ENCODE measurements at places on chromosomes 16 and 17.
A peak's percentile ranks its signal among the peaks of the same experiment; 100 is the strongest.

GRCh38 chr17:49431743-49432142 is 17.1 kb upstream of the PHB1 start:
- DNase-seq, result no peak

- no peak for DNase-seq
These were observed 11.3 kb downstream of the CX3CL1 start for GRCh38 chr16:57383276-57384247.

DNA sequence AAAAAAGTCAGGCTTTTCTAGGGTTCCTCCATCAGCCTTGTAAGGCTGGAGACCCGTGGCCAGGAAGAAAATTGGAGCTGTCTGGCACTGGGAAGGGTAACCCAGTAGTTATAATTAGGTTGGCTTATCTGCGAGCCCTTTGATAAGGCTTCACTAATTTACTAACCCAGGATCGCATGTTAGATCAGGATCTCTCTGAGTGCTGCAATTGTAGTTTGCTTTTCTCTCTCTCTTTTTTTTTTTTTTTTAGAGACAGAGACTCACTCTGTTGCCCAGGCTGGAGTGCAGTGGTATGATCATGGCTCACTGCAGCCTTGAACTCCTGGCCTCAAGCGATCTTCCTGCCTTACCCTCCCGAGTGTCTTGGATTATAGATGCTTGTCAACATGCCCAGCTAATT is 17.0 kb downstream of the ABCC1 start:
- DNase-seq, result no peak

DNA sequence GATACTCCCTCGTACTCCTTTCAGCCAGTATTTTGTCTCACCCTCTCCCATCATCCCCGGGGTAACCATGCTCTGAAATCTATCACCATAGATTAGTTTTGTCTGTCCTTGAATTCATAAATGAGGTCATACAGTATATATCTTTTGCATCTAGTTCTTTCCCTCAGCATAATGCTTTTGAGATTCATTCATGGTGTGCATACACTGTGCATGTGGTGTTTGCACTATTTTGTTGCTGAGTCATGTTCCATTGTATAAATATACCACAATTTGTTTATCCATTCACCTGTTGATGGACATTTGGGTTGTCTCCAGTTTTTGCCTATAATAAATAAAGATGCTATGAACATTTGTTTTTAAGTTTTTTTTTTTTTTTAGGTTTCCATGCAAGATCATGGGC is 34.2 kb upstream of the NLRP1 start:
- DNase-seq, result no peak

- DNase-seq, result no peak
These were observed 107.1 kb downstream of the USP22 start for GRCh38 chr17:20935740-20936139.

GRCh38 chr16:18796377-18796776 is 5.0 kb downstream of the ARL6IP1 start:
- DNase-seq, result no peak

DNA sequence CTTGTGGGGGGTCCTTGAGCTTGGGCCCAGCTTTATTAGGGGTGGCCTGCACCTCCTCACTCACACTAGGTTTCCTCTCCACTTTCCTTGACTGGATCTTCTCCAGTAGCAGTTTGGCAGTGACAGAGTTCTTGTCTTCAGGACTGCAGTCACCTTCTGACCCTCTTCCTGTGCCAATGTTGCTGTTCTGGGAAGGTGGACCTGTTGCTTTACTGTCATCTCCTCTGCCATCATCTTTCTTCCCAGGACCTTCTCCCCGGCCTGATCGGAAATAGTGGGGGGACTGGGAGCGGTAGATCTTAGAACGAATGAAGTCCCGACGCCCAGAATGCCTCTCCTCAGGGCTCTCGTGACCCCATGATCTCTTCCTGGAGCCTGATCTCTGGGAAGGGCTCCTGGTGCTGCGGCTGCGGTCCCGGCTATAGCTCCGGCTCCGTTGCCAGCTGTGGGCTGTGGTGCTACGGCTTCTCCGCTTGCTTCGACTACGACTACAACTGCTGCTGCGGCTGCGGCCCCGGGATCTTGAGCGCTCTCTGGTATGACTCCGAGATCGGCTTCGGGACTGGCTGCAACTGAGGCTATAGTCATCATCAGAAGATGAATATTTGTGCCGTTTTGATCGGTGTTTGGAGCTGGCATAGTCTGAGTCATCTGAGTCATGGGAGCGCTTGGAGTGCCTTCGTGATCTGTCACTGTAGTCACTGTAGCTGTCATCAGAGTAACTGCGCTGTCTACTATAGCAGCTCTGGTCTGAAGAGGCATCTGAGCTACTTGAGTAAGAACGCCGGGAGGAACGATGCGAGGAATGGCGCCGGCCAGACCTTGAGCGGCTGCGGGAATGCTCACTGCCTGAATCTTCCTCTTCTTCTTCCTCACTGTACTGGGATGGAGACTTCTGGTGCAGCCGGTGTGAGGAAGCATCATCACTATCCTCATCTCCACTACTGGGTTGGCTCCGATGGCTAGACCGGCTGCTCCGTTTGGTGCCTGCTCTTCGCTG is 9.5 kb upstream of the ITGA2B start:
- DNase-seq, result no peak

DNA sequence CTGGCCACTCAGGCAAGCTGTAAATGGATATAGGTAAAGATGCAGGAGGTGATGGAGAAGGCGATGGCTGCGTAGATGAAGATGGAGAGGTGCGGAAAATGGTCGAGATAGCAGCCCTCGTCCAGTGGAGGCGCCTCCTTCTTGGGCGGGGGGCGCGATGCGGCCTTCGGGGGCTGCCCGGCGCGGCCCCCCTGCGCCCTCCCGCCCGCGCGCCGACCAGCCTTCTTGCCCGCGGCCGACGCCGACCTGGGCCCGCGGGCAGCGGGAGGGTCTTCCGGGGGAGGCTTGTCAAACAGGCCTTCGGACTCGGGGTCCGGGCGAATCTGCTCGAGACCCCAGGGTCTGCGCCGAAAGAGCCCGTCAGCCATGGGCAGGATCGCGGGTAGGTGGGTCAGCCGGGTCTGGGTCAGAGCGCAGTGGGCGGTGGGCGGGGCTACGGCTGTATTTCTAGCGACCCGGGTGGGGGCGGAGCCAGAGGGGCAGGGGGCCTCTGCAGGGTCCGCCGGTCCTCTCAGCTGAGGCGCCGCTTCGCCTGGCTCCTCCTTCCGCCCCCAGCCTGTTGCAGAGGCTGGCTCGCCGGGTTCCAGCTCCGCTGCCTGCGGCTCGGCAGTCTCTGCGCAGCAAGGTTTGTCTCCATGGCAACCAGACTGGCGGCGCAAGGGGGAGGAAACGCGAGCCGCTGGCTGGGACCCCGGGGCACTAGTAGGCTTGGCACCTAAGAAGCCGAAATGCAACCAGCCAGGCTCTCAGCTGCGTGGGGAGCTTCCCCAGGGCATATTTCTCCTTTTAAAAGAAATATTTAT is 14.4 kb downstream of the MIS12 start:
- DNase-seq, result peak; percentile 86

DNA sequence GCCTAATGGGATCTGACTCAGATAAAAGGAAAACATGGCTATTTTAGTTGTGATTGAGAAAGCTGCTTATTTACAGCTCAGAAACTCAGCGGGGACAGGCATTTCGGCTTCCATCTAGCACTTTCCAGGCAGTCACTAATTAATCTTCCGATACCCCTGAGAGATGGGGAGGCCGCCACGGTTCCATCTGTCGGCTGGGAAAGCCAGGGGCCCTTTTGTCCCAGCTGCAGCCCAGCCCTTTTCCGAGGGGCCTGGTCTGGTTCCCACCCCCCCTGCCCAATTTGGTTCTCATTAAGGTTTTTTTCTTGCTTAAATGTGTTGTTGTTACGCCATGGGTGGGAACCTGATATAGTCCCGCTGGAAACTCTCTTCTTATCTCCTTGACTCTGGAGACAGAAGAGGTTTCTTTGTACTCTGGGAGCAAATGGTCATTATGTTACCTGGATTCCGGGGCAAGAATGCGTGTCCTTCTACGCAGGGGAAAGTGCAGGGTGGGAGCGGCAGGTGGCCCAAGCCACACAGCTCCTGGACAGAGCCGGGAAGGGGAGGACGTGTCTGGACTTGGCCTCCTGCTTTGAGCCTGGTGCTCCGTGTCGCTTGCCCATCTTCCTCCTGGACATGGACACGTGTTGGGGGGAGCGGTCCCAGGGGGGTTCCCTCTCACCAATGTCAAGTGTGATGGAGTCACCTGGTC is 50.9 kb upstream of the GSE1 start:
- no peak for DNase-seq

GRCh38 chr16:74829637-74830036 is 55.0 kb upstream of the FA2H start:
- no peak for DNase-seq

- DNase-seq, result no peak
These were observed 589 bp downstream of the CLCN7 start for GRCh38 chr16:1474082-1474795.

DNA sequence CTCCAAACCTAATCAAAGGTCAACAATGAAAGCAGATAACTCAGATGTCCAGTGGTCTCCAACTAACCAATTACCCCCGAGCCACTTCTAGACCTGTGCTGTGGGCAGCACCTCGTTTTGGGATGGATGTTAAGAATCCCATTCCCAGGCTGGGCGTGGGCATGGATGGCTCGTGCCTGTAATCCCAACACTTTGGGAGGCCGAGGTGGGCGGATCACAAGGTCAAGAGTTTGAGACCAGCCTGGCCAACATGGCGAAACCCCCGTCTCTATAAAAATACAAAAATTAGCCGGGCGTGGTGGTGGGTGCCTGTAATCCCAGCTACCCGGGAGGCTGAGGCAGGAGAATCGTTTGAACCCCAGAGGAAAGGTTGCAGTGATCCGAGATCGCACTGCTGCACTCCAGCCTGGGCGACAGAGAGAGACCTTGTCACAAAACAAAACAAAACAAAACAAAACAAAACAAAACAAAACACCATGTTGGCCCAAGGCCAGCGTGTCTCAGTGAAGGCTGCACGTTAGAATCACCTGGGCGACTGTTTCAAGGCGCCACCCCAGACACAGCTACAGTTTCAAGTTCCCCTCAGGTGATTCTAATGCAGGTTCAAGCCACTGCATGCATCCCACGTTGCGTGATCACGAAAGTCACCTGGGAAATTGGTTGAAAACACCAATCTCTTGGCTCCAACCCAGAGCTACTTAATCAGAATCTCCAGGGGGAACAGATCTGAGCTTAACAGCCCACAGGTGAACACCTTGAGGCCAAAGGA is 21.3 kb downstream of the COX4I1 start:
- no peak for DNase-seq

- no peak for DNase-seq
These were observed 35.9 kb upstream of the KIFC3 start for GRCh38 chr16:57838161-57838560.

- DNase-seq, result no peak
These were observed 46.6 kb upstream of the KCNJ16 start for GRCh38 chr17:70028397-70028796.

DNA sequence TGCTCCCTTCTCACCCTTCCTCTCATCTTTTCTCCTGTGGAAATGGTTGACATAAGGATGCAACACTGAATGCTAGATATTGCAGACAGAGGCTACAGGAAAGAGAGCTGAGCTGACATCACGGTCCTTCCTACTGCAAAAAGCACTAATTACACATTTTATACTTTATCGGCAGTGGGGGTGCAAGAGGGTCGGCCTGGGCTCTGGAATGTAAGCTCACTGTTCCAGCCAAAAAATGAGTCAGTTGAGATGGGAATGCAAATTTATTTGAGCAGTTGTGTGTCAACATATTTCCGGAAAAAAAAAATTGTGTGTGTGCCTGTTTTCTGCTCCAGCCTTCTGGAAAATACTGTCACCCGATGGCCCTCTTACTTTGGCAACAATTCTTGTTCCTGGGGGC is 14.1 kb upstream of the MRTFB start:
- no peak for DNase-seq

GRCh38 chr17:29219378-29220047 is 27.1 kb upstream of the CRYBA1 start:
- DNase-seq, result peak; percentile 71

DNA sequence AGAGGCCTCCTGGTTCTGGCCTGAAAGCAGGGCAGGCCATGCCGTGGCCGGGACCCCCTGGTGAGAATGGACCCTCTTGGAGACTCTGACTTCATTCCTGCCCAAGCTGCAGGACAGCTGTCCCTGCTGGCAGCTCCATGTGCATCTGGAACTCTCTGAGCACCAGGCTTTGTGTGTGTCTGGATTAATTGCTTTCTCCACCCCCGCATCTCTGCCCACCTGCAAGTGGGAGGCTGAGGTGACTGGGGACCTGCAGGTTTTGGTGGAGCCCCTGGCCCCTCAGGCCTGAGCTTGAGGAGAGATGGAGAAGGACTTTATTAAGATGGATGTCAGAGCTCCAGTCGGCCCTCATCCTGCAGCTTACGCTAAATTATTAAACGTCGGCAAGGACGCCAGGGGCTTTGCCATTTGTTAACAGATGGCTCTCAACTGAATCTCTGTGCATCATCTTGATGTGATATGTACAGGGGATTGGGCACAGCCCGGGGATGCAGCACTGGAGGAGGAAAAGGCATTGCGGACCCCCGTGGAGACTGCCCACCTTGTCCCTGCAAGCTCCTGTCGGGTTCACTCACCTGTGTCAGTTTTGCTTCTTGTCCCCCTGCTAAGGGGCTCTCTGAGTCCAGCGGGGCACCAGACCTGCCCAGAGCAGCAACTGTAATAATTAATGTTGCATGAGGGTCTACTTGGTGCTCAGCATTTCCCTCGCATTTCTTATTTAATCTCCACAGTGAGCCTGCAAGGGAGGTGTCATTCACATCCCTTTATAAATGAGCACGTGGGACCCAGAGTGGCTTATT is 154.1 kb upstream of the RPL38 start:
- DNase-seq, result no peak

DNA sequence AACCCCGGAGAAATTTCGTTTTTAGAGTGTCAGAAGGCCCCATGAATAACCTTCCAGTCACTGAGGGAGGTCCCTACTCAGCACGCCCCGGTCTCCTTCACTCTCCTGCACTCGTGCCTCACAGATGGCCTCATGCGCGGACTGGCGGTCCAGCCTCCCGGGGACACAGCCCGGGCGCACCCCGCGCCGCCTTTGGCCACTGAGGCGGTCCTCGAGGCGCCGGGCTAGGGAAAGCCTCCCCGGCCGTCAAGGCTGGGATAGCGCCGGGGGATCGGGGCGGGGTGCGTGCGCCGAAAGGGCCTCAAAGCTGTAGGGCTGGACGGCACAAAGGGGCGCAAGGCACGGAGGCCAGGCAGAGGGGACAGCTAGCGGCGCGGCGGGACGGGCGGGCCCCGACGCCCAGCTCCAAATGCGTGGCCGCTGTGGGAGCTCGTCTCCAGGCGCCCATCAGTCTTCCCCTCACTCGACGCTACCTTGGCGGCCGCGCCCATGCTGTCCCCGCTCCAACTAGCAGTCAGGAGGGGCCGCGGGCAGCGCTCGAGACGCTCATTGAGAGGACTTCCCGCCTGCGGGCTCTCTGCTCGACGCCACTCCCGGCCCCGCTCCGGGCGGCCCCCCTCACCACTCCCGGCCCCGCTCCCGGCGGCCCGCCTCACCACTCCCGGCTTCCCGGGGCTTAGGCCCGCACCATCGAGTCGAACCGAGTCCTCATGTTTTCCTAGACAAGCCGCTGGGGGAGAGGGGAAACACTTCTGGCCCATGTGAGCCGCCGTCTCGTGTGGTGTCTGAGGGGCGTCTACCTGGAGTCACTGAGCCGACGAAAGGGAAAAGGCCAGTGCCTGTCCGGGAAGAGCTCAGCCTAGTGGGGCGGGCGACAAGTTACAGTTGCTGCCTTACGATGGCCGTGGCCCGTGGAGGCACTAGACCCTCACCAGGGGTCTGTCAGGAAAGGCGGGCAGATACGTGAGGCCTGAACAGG is at the start of gene USP6:
Gene USP6 (plus strand): TSS at position 360 of the 979 bp plus-strand sequence. CDS start 14,336 bp downstream, outside the sequence.
- DNase-seq, result no peak
